Activated CD4-positive, alpha-beta memory T cell treated with anti-CD3 and anti-CD28 coated beads, Interleukin-2, amount 10 ng/mL, durations not matched to agents 7 days and 5 days (primary cell): ENCODE measurements at places on chromosomes 2 and 18. TPM values are rescaled to one million over a fixed set of nuclear protein-coding genes. Genes with fewer than 3 reads are reported as not detected.

GRCh38 chr18:71221405-71221804 lies 932.6 kb downstream of the SOCS6 start:
- no peak overlapping the region for H3K4me3 ChIP-seq
- no peaks in the 10 kb centered on the region for H3K36me3 ChIP-seq
- DNase-seq: no peak
- H3K27me3 ChIP-seq: no peaks in the 10 kb centered on the region
- H3K27ac ChIP-seq: no peak overlapping the region

GRCh38 chr18:70299393-70299792 lies 10.5 kb downstream of the SOCS6 start:
- H3K4me3 ChIP-seq: no peak overlapping the region
- no peak overlapping the region for H3K27ac ChIP-seq
- H3K4me1 ChIP-seq: no peaks in the 10 kb centered on the region
- DNase-seq: no peak
- H3K27me3 ChIP-seq: peaks cover 11% of the 10 kb centered on the region

DNA sequence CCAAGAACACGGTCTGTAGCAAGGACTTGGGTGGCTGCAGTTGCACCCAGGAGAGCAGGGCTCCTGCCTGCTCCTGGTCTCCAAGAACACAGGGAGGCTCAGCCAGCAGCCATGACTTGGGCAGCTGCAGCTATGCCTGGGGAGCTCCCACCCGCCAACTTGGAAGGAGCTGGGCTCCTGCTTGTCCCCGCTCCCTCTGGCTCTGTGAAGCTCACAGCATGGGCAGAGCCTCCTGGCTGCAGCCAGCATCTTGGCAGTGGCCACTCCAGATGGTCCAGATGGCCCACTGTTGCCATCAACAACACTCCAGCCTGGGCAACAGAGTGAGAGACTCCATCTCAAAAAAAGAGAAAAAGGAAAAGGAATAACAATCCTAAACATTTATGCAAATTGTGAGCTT lies 5.2 kb downstream of the ZSCAN30 start:
- DNase-seq: no peak
- H3K27me3 ChIP-seq: no peaks in the 10 kb centered on the region
- no peak overlapping the region for H3K4me3 ChIP-seq
- peaks cover 67% of the 10 kb centered on the region for H3K36me3 ChIP-seq
- peaks cover 29% of the 10 kb centered on the region for H3K4me1 ChIP-seq

DNA sequence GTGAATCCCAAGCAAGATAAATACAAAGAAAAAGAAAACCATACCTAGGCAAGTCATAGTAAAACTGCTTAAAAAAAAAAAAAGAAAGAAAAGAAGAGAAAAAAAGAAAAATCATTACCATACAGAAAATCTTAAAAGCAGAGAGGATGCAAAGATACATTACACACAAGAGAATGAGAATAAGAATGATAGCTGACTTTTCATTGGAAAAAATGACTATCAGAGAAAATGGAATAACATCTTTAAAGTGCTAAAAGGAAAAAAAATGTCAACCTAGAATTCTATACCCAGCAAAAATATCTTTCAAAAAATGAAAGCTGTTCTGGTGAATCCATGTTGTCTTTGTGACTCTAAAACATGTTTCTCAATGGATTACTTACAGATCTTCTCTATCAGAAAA lies 66.2 kb downstream of the REEP1 start:
- peaks cover 18% of the 10 kb centered on the region for H3K36me3 ChIP-seq
- no peak overlapping the region for H3K27ac ChIP-seq
- no peak overlapping the region for H3K4me3 ChIP-seq
- no peak for DNase-seq

GRCh38 chr2:157168501-157168900 lies 89.0 kb upstream of the GALNT5 start:
- H3K27me3 ChIP-seq: peaks cover 15% of the 10 kb centered on the region
- H3K36me3 ChIP-seq: no peaks in the 10 kb centered on the region
- H3K4me1 ChIP-seq: no peaks in the 10 kb centered on the region
- H3K4me3 ChIP-seq: no peak overlapping the region
- DNase-seq: no peak

DNA sequence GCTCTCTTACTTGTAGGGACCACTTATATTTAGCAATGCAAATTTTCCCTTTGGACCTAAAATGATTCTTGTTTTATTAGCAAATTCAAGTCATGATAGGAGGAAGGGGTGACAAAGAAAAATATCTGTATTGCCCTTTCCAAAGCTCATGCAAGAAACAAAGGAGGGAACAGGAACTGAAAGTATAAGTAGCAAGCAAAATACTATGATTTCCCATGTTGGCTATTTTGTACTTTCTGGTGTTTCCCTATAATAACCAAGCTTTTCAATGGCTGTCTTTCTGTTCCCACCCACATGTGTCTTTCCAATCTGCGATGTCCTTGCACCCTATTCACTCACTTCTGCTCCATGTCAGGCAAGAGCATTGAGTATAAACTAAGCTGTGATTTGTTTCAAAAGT lies 279.7 kb downstream of the RNF144A start:
- peaks cover 2% of the 10 kb centered on the region for H3K27me3 ChIP-seq
- no peak for DNase-seq
- no peak overlapping the region for H3K4me3 ChIP-seq

DNA sequence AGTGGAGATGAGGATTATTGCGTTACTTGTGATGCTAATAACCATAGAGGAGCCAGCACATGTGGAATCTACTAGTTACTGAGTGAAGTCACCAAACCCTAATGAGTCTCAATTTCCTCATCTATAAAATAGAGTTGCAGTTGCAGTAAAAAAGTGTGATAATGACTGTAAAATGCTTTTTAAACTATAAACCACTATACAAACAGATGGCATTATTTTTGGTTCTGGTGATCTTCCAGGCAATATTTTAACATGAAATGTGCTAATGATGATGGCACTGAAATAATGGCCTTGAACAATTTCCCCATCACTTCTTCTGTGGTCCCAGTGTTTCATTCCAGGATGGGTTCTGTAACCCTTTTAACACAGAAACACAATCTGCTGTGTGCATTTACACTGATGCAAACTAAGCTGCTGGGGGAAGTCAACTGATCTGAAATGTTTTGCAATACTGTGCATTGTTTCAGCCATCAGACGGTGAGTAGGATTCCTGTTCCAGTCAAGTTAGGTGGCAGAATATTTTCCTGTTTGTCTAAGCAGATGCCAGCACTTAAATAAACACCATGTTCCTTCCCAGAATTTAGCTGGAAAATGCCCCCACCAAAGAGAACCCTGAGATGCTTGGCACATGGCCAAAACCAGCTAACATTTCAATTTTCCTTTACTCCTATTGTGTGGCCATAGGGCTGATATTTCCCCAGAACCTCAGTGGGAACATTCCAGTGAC lies 52.6 kb downstream of the TACR1 start:
- peaks cover 2% of the 10 kb centered on the region for H3K27me3 ChIP-seq
- H3K4me3 ChIP-seq: no peak overlapping the region
- H3K36me3 ChIP-seq: no peaks in the 10 kb centered on the region
- DNase-seq: no peak

The SPHKAP gene
- total RNA-seq: not detected

The GALNT5 gene
- not detected for total RNA-seq

The SLC35F6 gene
- 27.6 TPM for total RNA-seq

The TRIM43 gene
- 0.43 TPM for total RNA-seq

The IL1R2 gene
- 0.88 TPM for total RNA-seq

The TMEFF2 gene
- not detected for total RNA-seq

The USP37 gene
- 30.2 TPM for total RNA-seq

The LYPD1 gene
- not detected for total RNA-seq
